ENCODE measurements at places on chromosomes 6 and 20.

DNA sequence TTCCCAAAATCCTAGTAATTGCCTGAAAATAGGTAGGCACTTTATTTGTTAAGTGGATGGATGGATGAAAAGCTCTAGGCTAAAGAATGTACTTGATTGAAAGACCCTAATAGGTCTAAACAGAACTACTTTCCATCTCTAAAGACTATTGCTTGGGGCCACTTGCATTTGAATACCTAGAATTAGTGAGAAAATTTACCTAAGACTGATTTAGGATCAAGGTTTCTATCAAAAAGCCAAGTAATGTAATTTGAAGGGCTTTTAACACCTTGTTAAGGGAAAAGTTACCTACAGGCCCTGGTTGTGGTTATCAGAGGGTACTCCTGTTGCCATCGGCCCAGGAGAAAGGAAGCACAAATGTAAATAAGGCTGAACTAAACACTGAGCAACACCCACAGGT, 580.7 kb downstream of the LMBRD1 start:
- no peak for DNase-seq

- DNase-seq, result no peak
Observed at GRCh38 chr6:56279331-56280080, 32.1 kb upstream of the COL21A1 start.

DNA sequence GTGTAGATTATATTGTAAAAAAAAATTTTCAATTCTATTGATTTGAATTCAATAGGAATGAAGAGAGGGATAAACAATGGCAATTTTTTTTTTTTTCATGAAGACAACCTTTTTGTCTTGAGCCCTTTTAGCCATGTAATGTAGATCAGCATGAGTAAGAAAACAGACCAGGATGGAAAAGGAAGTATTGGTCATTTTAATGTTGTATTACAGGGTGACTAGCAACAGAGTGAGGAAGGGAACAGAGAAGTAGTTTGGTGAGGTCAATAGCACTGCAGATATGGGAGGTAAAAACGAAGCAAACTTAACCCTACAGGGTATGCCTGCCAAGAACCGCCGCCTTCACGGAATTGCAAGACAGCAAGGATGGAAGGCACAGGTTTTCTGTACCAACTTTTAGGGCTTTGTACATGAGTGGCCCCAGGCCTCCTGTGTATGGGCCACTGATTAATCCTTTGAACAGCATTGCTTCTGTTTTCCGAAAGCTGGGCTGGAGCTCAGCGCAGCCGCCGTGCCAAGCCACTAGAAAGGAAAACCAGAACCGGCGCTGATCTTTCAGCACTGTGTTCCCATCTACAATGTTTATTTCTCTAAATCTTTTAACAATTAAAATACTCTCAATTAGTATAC, 383.7 kb downstream of the CENPW start:
- no peak for DNase-seq

GRCh38 chr6:34396518-34396917, 4.0 kb upstream of the NUDT3 start:
- DNase-seq, result no peak

GRCh38 chr6:87210979-87211378, 55.6 kb downstream of the ZNF292 start:
- DNase-seq, result no peak

DNA sequence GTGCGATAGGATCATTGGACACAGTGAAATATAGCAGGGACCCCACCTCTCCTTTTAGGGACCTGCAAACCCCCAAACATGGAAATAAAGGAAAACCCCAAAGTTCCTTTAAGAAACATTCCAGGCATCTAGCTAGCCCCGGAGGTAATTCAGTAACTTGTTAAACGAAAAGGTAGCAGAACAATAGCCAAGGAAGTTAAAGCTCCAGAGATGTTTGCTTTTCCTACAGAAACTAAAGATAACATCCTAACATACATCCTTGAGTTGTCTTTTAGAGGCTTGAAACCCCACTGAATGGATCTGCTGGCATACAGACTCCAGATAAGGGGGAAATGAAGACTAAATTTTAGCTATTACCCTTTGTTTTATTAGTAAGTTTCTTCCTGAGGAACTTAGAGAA, 51.0 kb downstream of the FAM184A start:
- no peak for DNase-seq

- DNase-seq, result no peak
Observed at GRCh38 chr20:7523288-7523687, 417.0 kb downstream of the HAO1 start.

GRCh38 chr6:87922947-87923330, 124.7 kb upstream of the SPACA1 start:
- DNase-seq, result no peak

DNA sequence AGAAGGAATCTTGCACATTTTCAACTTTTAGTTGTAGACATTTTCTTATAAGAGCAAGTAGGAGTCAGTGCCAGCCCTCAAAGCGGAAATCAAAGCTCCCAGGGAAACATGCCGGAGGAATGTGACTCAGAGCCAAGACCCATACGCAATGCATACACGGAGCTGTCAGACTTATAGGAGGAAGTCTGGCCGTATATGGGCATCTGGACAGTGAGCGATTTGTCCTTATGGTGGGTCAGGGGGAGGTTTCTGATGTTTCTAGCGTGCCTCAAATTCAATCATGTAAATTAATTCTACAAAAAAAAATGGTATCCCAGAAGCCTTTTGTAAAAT, 3.6 kb upstream of the CCN2 start:
- DNase-seq, result no peak

DNA sequence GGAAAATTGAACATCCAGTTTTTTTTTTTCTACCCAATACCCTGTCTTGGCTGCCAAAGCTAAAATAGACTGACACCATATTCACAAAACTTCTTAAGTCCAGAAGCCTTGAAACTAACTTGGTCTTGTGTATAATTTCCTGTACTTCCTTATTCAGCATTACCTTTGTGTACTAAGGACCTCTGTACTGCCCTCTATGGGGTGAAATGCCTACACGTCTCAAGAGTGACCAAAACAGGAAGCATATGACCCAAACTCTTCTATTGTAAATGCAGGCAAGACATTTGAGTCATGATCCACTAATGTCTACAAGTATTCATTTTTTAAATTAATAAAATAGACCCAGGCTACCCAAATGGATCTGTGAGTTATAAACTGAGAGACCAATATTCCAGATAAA, 50.4 kb downstream of the HMGCLL1 start:
- no peak for DNase-seq

- DNase-seq, result no peak
Observed at GRCh38 chr20:31851240-31851955, 6.0 kb upstream of the FOXS1 start.

GRCh38 chr6:127522714-127523113, 3.6 kb upstream of the MTCL3 start:
- no peak for DNase-seq

DNA sequence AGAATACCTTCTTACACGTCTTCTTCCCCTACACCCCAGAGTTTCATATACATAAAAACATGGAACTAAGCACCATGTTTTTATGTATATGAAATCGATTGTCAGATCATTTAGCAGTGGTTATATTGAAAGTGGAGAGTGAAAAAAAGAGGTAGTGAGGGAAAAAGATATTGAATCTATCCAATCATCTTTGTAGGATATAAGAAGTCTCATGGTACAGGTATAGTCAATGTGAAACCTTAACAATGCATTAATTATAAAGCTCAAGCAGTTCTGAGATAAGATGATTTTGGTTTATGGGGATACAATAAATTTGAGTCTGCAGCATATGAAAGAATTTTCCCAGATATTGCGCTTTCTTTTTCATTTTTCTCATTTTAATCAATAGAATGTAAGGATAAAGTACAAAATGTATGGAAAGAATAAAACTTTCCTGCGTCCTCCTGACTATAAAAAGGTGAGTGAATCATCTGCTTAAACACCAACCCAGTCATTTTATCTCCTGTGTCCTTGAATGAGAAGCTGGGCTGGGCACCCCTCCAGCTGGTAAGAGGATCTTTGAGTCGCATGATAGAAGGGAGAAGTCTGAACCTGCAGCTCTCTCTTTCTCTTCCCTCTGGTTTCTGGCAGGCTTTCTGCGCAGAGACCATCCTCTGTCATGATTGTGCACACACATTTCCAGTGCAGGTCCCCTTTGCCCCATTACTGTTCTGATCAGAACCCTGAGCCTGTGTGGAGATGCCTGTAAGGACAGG, 28.1 kb upstream of the AKIRIN2 start:
- no peak for DNase-seq
